ENCODE measurements at places on chromosomes 13 and 19.

DNA sequence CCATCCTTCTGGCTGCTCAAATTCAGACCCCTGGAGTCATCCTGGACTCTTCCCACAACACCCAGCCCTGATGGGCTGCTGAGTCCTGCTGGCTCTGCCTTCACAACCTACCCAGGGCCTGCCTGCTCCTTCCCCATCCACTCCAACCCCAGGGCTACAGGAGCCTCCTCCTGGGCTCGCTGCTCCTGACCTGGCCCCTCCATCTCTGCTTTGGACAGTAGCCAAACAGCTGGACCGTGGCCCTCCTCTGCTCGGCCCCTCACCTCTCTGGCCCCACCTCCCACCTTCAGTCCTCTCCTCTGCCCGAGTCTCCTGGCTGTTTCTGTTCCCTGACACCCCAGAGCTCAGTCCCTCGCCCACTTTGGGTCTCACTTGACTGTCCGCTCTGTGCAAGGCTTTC, 66.7 kb downstream of the CEBPG start:
- no peak for DNase-seq

GRCh38 chr19:39676004-39676403, 20.3 kb downstream of the LGALS16 start:
- DNase-seq: no peak

- DNase-seq: peak; percentile 71
Observed at GRCh38 chr19:18160971-18161635, 8.1 kb downstream of the PIK3R2 start.

DNA sequence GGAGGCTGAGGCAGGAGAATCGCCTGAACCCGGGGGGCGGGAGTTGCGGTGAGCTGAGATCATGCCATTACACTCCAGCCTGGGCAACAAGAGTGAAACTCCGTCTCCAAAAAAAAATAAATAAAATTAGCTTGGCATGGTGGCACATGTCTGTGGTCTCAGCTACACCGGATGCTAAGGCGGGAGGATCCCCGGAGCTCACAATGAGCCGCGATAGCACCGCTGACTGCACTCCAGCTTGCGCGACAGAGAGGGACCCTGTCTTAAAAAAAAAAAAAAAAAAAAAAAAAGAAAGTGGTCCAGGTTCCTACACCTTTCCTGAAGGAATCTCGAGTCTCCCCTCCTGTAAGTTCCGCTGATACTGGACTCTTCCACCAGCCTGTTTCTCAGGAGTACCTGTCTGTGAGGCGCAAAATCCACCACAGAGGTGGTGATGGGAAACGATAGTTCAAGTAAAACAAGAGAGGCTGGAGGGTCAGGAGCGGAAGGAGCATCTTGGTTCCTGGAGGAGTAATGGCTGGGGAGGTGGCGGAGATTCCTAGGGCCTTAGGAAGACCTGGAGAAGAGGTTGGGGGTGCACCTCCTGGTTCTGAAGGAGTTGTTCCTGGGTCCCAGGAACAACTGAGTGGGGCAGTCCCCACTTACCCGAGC, 471 bp downstream of the FUT1 start:
- DNase-seq: no peak

DNA sequence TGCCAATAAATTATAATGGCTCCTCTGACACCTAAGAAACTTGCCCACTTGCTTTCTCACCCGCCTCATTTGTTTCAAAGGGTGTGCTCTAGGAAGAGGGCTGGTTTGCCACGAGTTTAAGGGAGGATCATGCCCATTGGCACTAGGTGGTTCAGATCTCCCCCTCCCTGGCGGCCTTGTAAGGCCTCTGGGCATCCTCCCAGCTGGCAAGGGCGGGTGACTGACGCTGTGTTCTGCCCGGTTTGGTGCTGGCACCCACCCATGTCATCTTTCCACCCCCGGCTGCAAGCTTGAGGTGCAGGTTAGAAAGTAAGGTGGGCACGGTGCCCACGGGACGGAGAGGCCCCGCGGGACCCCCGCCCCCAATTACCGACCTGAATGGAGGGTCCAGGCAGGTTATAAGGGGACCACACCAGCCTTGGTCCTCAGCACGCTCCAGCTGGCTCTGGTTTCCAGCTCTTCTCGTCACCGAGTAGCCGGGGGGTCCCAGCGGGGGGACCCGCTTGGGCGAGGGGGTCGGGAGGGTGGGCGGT, 90.4 kb downstream of the PTPRS start:
- DNase-seq: no peak

DNA sequence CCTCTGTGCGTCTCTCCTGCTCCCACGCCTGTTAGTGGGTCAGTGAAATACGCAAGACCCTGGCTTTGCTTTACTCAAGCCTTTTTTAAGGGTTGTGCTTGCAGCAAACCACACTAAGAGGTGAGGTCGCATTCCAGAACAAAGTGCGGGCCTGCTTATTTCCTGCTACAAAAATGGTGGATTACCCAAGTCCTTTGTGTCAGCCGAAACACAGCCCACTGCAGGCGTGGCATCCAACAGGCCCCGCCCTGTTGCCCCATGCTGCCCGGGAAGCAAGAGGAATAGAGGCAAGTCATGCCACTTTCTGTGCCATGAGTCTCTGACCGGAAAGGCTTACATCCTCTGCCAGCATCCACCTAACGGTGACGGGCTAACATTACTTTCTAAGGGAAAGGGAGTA, 7.7 kb upstream of the IRS2 start:
- no peak for DNase-seq

DNA sequence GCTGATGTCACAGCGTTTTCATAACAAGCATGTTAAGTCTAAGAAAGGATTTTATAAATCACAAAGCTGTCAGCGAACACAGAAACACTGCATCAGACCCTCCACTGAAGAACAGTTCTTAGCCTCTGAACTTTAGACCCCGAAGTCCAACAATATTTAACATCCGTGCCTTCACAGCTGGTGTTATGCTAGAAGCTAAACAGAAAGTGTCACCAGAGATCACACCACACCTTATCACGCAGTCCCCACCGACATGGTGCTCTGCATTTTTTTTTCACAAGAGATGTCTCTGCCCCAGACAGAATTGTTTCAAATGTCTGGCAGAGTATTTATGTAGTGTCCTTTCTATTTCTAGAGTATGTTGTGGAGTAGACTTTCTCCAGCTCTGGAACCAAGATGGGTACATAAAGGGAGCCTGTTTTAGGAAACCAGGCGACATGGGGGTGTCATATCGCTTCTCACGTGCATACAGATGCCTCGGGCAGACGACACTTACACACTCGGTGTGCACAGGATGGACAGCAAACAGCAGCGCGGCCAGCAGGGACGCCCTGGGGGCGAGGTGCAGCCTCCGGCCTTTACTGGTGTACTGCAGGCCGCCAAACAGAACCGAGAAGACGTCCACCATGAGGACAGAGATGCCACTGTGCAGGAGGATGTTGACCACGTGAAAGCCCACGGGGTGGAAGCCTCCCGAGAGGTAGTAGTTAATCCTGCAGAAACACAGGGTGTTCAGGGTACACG, 12.0 kb downstream of the TMTC4 start:
- DNase-seq: no peak

DNA sequence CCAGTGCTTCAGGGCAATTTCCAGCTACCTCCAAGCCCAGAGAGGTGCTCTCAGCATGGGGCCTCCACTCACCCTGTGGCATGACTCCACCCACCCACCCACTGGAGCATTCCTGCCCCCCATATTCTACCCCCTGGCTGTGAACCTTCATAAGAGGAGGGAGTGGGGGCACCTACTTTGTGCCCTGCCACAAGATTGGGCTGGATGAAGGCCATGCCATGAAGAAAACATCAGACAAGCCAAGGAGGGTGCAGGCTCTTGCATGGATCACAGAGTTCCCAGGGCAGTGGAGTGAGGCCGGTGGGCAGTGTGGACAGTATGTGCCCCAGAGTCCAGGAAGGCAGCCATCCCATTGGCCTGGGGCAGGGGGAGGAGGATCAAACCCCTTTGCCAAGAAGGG, 97.8 kb downstream of the UQCRFS1 start:
- DNase-seq: no peak

GRCh38 chr13:102907016-102907756, 61.4 kb downstream of the ERCC5 start:
- DNase-seq: no peak

DNA sequence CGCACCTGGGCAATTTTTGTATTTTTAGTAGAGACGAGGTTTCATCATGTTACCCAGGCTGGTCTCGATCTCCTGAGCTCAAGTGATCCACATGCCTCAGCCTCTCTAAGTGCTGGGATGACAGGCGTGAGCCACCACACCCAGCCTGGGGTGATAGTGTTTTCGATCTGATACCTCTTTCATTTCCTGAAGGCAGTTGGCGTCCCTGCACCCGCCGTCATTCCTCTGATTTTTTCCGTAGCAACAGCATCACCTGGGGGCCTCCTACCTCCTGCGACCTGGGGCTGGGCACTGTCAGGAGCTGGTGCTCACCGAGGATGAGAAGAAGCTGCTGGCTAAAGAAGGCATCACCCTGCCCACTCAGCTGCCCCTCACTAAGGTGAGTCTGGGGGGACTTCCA, 10.8 kb downstream of the CREB3L3 start:
- no peak for DNase-seq

DNA sequence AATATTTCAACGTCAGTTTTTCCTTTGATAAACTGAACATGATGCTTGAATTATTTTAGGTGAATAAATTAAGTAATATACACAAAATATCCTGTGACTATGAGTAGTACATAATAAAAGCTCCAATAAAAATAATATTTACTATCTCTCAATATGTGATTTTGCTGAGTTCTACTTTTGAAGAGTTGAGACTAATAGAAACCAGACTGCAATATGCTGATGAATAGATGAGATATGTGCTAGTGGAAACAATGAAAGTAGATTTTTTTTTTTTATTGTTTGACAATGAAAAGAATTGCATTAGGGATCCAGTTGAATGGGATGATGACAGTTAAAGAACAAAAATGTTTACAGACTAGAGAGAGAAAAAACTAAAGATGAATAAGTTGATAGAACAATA, 16.4 kb upstream of the PCDH20 start:
- DNase-seq: no peak

GRCh38 chr13:50104493-50104892, 89.2 kb downstream of the KCNRG start:
- DNase-seq: no peak

- DNase-seq: no peak
Observed at GRCh38 chr19:53624771-53625545, 6.8 kb upstream of the DPRX start.

All from stimulated activated CD4-positive, alpha-beta T cell treated with anti-CD3 and anti-CD28 coated beads, Interleukin-1b, Interleukin-23, amount 100 ng/mL, for 1 hour (primary cell).